ENCODE measurements at places on chromosomes 5 and 9.

DNA sequence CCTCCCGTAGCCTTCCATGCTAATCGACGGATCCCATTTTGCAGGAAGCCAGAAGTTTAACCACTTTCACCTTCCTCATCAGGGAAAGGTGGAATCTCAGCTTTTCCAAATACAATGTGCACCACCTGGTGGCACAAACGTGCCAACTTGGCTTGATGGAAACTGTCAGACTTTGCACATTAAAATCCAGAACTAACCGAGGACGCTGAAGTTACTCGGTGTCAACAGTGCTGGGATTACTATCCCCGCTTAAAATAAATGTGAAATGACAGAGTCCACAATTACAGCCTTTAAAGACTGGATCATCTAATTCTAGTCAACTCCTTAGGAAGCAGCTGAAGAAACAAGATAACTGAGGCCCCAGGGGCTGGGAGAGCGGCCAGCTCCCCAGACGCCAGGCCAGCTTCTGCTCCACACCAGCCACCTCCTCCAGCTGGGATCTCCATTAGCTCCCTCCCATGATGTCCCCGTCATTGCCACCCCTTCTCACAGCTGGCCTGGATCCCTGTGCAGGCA lies 50.1 kb upstream of the RETREG1 start:
- DNase-seq: no peak

GRCh38 chr5:132406144-132406783 lies 36.8 kb downstream of the SLC22A5 start:
- DNase-seq: no peak

DNA sequence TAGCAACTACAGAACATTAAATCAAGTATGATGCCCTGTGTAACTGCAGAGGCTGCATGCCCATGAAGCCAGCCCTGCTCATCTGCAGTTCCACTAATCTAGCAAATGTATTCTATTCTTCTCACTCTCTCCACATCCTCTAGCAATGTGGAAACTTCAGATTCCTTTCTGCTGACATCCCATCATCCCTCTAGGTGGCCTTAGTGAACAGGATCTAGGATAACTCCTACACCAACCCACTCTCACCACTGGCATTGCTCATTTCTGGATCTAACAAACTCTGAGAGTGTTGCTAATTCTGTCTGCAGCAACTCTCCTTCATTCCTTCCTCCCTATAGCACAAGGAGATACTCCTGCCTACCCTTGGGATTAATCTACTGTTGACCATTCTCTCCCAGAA lies 80.8 kb downstream of the FAM81B start:
- DNase-seq: no peak

DNA sequence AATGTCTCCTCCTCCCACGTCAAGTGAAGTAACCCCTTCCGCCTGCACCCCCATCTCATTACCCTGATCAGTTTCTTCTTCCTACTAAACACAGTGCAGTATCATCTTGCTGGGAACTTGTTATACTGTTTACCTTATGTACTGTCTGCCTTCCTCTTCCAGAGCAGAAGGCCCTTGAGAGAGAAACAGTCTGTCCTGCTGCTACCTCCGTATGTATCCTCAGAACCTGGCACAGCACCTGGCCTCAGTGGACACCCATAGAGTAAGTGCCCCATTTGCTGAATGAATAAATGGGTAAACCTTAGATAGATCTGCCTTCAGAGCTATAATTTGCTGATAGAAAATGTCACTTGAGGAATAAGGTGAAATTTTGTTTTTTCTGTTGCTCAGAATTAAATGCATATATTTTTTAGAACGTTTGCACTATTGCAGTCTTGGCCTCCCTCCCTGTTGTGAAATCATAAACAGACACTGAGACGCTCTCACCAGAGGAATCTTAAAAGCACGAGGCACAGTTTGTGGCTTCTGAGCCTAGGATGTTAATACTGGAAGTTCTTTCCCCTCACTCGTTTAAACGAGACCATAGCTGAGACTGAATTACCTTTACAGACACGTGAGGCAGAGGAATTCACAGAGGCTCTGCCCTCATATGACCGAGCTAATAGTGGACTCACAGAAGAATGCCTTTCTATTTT lies 223.1 kb upstream of the DAP start:
- DNase-seq: no peak

- DNase-seq: no peak
Measured at GRCh38 chr5:1336749-1337488, 8.0 kb downstream of the CLPTM1L start.

DNA sequence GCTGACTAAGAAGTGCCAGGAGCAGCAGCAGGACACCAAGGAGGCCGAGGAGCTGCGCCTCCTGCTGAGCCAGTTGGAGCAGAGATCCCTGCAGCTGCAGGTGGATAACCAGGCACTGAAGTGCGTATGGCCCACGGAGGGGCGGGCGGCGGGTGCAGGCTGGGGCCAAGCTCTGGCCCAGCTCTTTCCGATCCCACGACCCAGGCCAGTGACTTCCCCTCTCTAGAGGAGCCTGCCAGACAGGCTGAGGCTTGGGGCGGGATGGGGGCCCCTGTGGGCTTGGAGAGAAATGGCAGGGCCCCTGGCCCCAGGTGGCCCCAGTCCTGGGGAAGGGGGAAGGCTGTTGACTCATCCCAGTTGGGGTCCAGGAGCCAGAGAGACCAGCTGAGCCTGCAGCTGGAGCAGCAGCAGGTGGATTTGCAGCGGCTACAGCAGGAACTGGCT lies 3.6 kb downstream of the PTRH1 start:
- DNase-seq: no peak

- no peak for DNase-seq
Measured at GRCh38 chr5:15500325-15501001, 483 bp downstream of the FBXL7 start.
